ENCODE measurements at places on chromosomes 7 and 10.

- peak; percentile 95 for DNase-seq
Observed at GRCh38 chr10:98460837-98461499, 14.2 kb upstream of the HPS1 start.

DNA sequence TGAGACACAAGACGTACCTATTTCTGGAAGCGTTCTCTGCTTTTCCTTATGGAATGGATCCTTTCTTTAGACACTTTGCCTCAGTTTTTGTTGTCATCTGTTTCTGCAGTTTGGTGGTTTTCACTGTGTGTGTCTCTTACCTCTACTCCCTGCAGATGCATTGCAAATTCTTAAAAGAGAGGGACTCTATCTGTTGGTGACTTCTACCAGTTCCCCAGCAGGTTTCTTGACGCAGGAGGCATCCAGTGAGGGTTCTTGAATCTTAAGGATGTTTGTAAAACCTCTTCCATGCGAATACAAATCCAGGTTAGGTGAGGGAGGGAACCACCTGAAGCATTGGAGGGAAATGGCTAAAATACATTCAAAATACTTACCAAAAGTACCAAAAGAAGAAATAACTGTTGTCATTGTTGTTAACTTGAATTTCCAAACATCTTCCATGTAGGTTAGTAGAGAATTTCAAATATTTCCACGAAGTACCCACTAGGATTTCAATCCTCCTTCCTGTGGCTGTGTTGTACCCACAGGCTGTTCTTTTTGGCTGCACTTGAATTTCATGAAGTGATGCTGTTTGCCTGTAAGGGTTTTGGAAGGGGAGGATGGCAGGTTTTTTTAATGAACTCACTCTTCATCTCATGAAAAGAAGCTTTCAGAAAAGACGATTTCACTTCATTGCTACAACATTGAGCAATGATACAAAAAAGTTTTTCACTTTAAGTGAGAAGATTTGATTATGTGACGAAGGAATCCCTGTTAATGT is 32.2 kb downstream of the PLXDC2 start:
- no peak for DNase-seq

- DNase-seq = peak; percentile 12
Observed at GRCh38 chr10:102775935-102776669, 32.4 kb downstream of the WBP1L start.

GRCh38 chr7:26910221-26910620 is 45.8 kb upstream of the SKAP2 start:
- DNase-seq = peak; percentile 93

GRCh38 chr7:70360557-70360956 is 762.3 kb downstream of the AUTS2 start:
- no peak for DNase-seq

GRCh38 chr10:131772441-131772840 is 128.4 kb upstream of the PPP2R2D start:
- DNase-seq = no peak

DNA sequence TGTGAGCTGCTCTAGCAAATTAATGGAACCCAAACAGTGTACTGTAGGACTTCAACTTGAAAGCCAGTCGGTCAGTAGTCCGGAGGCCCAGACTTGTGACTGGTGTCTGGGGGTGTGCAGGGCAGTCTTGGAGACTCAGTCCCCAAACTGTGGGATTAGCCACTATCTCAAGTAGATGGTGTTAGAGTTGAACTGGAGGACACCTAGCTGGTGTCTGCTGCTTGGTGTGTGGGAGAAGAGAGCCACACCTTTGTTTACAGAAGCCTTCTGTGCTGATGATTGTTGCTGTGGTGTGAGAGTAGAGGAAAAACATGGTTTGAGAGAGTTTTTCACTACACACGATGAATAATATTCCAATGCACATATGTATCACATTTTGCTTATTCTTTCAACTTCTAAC is 47.4 kb downstream of the CUL2 start:
- DNase-seq = no peak

GRCh38 chr7:24755541-24756407 is 1.5 kb downstream of the GSDME start:
- peak; percentile 93 for DNase-seq

DNA sequence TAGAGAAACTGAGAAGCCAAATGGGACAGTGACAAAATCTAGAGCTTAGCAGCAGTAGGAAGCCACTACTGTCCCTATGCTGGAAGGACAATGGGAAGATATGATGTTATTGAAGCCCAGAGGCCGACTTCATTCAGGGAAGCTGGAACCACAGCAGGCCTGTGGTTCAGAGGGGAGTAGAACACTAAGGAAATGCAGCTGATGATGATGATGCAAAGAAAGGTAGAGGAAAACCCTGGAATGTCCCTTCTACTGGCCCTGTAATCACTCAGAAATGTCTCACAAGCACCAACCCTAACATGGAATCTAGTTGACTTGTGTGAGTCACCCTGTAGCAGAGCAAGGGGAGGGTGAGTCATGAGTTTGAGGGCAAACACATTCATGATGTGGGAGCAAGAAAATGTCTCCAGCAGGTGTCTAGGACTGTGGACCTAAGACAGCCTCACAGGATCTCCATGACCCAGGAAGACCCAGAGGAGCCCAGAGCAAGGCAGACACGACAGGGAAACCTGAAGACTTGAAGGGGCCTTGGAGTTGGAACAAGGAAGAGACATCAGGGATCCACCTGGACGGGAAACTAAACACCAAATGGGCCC is 37.0 kb upstream of the LRRC17 start:
- peak; percentile 100 for DNase-seq

DNA sequence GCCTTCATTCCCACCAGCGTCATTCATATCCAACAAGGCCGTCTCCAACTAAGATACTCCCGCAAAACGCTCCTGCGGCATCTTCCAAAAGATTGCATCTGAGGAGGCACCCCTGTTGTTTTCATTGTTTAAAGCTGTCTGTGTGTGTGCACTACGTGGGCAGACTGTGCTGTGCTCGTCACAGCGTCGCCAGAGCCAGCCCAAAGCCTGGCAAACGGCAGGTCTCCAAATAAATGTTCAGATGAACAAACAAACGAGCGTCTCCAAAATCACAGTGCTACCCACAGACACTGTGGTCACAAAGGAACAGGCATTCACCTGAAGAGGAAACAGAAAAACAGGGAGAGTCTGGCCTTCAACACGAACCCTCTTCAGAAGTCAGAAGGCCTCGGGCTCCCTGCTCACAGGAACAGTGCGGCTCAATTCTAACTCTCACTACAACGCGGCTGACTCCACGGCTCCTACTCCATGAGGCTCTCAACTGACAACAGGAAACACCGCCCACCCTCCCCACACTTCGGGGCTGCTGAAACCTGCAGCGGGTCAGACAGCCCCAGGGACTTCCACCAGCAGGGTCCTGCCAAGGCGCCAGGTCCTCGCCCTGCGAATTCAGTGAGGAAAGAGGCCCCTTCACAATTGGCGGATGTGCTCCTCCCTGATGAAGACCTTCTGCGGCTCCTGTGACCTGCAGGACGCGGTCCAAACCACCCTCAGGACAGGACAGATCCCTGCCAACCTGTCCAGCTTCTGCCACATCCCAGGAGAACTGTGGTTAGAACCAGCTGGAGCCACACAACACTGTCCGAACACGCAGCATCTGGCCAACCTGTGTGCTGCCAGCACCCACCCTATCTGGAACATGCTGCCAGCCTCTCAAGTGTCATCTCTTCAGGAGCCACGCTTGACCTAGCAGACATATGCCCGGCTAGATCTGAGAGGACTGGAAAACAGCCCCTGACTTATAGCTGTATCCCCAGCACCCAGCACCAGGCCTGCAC is 36.1 kb downstream of the MAD1L1 start:
- DNase-seq = no peak

- no peak for DNase-seq
Observed at GRCh38 chr7:93943816-93944540, 22.4 kb downstream of the GNG11 start.

DNA sequence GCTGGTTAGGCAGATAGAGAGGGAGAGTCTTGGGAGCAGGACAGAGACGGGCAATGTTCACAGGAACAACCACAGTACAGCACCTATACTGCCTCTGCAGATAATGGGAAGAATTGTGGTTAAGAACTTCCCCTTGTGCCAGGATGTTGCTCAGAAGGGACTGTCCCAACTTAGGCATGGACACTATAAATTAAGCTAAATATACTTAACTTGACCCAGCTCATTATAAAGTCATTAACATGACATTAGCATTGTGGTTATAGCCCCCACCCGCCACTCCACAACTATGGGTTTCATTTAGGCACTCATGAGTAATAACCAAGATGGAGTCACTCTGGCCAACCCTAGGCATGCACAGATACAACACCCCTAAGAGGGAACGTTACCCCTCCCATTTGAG is 310.9 kb upstream of the NRG3 start:
- no peak for DNase-seq

- DNase-seq = no peak
Observed at GRCh38 chr10:5343092-5343491, 21.7 kb upstream of the UCN3 start.

Data from M059J (cell line).